ENCODE measurements at places on chromosomes 12 and 14.
A peak's percentile ranks its signal among the peaks of the same experiment; 100 is the strongest.

GRCh38 chr12:128617304-128617833 lies 206.4 kb downstream of the SLC15A4 start:
- no peak for DNase-seq

GRCh38 chr12:66048218-66048834 lies 82.2 kb downstream of the LLPH start:
- no peak for DNase-seq

- peak; percentile 73 for DNase-seq
Measured at GRCh38 chr14:50773632-50774541, 57.1 kb downstream of the NIN start.

DNA sequence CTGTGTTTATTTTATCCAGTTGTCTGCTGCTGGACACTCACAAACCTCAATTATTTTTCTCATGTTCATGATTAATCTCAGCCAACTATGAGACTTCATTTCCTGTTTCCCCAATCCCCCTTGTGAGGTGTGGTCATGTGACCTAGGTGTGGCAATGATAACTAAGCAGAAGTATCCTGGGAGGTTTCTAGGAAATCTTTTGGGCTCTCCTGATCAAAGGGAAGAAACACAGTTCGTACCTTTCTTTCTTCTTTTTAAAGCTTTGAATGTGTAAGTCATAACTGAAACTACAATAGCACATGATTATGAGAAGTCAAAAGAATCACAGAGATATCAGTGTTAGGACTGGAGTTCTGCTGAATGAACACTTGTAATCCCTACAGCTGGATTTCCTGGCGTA lies 34.4 kb upstream of the MANSC4 start:
- DNase-seq: no peak

GRCh38 chr12:115506822-115507559 lies 770.5 kb downstream of the MED13L start:
- DNase-seq: peak; percentile 10

DNA sequence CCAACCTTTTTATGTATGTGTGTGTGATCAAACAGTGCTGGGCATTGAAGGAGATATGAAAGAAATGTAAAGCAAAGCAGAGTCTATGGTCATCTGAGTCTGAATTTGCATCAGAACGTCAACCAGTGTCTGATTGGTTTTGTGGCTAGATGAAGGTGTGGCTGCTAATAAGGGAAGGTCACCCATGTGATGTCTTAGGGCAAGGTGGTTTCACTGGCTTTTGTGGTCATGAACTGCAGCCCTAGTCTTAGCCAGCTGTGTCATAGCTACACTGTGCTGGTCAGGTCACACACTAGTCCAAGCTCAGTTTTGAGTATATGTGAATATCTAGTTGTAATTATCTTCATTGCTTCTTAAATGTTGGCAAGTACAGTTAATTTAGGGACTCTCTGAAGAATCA lies 105.8 kb downstream of the TGFB3 start:
- no peak for DNase-seq

DNA sequence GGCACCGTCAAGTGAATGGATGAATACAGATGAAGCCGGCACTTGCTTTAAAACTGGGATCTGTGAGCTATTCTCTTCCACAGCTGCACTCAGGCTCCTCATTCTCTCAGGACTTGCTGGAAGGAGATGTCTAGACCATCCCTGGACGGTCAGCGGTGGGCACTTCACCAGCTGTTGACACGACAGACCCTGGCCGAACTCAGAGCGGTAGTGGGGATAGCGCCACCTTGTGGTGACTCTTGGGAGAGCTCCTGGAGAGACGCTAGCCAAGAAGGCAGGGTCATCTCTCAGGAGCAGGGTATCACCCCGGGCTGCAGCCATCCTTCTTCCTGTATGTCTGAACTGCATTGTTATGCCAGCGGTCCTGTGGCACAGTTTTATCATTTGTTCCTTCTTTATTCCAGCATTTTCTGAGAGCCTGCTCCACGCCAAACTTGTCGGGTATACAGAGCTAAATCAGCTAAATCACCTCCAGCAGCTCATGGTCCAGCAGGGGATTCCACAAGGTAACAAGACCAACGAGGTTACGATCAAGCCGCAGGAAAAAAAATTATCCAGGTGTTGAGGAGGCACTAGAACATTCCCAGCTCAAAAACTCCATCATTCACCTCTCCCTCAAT lies 10.0 kb downstream of the WNT1 start:
- peak; percentile 90 for DNase-seq

GRCh38 chr12:20523658-20524057 lies 155.3 kb downstream of the PDE3A start:
- DNase-seq: no peak

GRCh38 chr12:80432061-80432460 lies 12.0 kb upstream of the PTPRQ start:
- DNase-seq: no peak

DNA sequence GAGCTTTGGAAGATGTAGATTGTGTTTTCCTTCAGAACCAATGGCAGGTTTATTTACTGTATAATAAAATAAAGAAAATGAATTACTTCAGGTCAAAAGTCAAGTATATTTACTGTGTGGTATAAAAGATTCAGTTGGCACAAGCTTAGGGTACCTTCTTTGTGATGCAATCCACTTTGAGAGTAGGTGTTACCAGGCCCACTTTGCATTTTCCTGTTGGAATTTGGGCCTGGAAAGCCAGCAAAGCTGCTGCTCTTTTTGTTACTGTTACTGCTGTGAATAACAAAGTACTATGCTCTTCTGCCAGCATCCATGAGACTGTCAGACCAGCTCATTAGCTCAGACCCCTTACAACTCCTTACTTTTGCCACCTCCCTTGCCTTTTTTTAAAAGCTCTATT lies 649.0 kb upstream of the SEL1L start:
- no peak for DNase-seq

- no peak for DNase-seq
Measured at GRCh38 chr14:75198291-75198933, 22.0 kb upstream of the TMED10 start.

- DNase-seq: peak; percentile 92
Measured at GRCh38 chr12:111812881-111813741, 28.9 kb upstream of the MAPKAPK5 start.

- DNase-seq: no peak
Measured at GRCh38 chr14:95162641-95163040, 5.3 kb upstream of the DICER1 start.

GRCh38 chr12:45121224-45121623 lies 70.3 kb upstream of the DBX2 start:
- no peak for DNase-seq

DNA sequence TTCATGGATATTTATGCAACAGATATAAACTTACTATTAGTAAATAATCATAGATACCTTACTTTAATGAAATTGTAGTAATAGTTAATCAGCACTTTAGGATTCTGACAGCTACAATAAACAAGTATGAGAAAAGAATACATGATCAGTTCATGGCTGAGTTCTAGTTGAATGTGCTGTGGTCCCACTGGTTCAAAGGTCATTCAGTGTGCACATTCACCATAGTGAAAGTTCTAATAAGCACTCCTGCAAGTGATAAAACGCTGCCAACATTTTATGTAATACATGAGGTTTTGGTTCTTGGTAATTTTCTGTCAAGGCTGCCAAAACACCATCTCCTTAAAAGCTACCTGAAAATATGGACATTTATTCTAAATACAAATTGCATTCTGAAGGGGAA lies 92.6 kb downstream of the NUMB start:
- no peak for DNase-seq

DNA sequence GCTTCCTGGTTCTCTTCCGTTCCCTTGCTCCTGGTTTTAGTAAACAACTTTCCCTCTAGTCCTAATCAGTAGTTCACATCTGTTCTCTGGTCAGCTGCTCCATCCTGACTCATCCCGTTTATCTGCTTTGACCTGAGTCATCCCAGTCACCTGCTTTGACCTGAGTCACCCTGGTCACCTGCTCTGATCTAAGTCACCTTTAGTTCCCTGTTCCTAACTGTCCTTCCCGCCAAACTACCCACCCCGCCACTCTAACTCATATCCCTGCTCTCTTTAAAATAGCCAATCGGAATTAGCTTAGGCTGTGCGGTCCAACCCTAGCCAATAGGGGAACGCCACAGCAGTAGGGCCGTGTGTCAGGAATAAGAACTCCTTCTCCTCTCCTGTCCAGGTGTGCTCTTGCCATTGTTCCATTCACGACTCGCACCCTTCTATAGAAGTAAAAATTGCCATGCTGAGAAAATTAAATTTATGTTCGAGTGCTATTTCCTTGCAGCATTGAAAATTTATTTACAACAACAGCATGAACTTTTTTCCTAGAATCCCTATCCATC lies 3.1 kb upstream of the ANKRD33 start:
- no peak for DNase-seq
